ENCODE measurements at places on chromosomes 7 and 10.
A peak's percentile ranks its signal among the peaks of the same experiment; 100 is the strongest.

- DNase-seq: no peak
These were observed 209.3 kb downstream of the SDK1 start for GRCh38 chr7:3510101-3511020.

DNA sequence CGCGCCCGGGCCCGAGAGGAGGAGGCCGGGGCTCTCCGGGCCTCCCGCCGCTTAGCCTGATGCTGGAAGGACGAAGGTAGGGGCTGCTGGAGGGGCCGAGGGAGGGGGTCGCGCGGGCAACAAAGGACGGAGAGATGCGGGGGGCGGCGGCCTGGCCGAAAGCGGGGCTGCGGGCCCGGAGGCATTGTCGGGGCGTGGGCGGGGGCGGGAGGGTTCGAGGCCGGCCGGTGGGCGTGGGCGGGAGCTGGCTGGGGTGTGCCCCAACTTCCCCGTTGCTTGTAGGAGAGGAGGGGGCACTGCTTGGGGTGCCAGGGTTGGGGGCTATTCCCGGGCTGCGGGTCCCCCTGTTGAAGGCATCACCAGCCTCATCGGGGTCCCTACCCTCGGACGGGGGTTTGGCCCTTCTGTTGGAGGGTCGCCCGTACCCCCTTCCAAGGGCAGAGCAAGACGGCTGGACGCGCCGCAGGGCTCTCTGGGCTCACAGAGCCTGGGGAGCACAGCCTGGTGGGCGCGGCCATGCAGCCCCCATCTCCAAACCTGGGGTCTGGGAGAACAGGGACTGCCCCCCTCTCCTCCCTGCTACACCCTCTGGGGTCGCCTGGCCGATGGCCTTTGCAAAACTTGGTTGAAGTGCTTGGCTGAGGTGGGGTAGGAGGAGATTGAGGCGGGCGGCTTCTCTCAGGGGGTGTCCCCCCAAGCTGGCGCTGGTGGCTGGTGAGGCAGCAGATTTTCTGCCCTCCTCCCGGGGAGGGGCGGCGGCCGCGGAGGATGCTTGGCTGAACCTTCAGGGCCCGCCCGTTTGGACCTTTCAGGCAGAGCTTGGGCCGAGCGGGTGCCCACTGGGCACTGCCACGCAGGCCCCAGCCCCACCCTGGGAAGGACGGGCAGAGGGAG lies 699 bp downstream of the CLIP2 start:
- peak; percentile 20 for DNase-seq

GRCh38 chr10:113524120-113524519 lies 28.7 kb upstream of the HABP2 start:
- DNase-seq: no peak

DNA sequence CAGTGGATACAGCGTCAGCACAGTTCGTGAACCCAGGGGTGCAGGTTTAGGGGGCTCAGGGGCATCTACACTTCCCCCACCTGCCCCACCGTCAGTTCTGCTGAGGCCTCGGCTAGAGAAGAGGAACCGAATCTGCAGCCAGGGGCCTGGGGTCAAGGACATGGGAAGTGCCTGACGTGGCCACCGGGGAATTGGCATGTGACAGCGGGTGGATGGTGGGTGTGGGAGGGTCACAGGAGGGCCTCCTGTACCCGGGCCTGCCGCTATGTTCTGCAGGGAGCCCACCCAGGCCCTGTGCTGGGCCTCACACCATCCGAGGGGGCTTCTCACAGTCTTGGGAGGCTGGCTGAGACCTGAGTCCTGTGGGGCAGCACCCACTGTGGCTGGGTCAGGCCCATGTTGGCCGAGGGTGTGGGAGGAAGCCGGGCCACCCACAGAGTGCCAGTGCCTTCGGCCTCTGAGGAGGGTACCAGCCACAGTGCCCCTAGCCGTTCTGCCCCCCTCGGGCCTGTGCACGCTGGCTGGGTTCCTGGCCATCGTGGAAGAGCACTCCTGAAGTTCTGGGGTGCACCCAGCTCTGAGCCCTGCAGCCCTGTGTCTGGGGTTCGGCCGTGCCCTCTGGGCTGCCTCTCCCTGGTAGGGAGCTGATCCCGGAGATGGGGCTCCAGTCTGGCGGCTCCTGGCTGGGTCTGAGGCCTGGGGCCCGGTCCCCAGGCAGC lies 5.9 kb downstream of the TTYH3 start:
- no peak for DNase-seq

DNA sequence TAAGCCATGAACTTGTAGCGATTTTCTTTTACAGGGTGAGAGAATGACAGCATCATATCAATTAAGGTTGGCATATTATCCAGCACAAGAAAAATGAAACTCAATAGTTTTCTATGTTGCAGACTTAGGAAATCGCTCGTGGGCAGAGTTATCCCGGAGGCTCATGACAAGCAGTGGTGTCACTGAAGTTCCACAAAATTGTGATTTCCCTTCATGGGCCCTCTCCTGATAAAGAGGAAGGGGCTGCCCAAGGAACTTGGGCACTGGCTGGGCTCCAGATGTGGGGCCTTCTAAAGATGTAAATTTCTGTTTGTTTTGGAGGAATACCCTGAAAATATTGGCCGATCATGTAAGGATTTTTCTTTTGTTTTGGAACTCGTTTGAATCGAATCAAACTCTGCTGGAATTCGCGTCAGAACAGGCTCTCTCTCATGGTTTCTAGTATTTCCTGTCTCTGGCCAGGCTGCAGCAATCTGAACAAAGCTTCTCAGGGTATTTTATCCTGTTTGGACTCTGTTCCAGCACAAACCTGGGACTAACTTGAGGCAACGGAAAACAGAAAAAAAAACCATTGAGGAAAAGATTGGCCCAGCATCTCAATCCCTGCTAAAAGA lies 340.6 kb upstream of the NRP1 start:
- no peak for DNase-seq

- DNase-seq: no peak
These were observed 589 bp downstream of the LDB1 start for GRCh38 chr10:102119417-102120141.

DNA sequence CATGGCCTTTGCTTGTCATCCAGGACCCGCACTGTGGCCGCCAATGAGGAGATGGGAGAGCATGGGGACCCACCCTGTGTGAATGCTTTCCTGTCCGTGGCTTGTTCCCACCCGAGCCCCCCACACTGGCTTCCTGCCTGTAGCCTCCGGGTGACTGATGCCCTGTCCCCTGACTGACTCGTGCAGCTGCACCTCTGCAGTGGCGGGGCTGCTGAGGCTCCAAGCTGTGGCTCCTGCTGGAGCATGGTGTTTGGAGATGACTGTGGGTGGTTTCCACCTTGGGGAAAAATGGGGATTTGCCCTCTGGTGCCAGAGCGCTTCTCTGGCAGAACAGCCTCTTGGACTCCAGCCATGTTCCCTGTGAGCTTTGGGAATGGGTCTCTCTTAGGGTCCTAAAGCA lies 2.1 kb downstream of the CAMK1D start:
- DNase-seq: no peak

- no peak for DNase-seq
These were observed 16.4 kb downstream of the HOXA1 start for GRCh38 chr7:27079234-27079975.

DNA sequence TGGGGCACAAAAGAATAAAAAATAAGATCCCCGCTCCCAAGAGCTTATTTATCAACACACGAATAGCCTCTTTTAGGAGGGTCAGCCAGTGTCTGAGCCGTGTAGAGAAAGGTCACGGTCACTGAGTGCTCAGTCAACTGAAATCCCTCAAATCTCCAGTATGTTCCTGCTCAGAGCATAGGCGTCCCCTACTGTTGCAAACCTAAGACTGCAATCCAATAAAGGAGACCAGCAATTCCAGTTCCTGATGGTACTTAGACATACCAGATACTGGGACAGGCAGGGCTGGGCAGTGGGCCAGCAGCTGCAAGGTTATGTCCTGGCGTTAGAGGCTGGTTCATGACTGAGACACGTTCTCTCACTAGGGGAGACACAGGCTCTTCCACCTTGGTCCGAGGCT lies 93.6 kb downstream of the CACNB2 start:
- no peak for DNase-seq

- DNase-seq: no peak
These were observed 12.9 kb upstream of the VIM start for GRCh38 chr10:17214971-17215781.

DNA sequence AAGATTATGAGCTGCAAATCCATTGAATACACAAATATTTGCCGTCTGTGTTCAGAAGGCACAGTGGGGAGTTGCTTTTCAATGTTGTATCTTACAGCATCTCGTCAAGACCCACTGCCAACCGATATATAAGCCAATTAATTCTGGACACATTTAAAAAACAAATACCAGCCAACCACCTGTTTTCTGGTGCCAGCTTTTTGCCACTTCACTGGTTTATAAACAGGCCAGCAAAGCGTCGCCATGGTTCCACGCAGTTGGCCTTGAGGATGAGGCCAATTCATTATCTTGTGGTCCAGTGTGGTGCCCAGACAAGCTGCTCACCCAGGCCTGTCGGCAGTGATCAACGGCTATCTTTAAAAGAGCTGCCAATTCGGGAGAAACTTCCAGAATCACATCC lies 321.0 kb downstream of the TCERG1L start:
- no peak for DNase-seq

GRCh38 chr10:132960631-132961419 lies 18.5 kb upstream of the CFAP46 start:
- no peak for DNase-seq

DNA sequence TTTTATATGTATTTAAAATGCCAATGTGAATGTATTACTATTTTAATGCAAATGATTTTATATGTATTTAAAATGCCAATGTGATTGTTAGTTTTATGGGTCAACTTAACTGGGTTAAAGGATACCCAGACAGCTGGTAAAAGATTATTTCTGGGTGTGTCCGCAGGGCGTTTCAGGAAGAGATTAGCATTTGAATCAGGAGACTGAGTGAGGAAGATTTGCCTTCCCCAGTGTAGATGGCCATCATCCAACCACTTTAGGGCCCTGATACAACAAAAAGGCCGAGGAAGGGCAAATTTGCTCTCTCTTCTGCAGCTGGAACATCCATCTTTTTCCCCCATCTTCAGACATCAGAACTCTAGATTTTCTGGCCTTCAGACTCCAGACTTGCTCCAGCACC lies 116.2 kb downstream of the BAMBI start:
- no peak for DNase-seq

DNA sequence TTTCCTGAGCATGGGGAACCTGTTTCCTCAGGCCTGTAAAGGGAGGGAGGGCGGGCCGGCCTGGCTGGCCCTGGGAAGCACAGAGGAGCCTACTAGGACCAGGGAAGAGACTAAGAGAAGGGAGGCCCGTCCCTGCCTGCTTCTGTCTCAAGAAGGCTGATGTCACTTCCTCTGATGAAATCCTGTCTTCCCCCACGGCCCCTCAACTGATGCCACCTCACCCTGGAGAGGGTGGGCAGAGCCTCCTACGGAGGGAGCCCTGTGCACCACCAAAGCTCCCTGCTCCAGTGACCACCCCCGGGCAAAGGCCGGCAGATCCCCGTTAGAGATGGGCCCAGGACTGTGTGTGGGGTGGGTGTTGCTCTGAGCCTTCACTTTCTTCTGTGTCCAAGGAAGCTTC lies 1.0 kb upstream of the PILRA start:
- no peak for DNase-seq

- peak; percentile 4 for DNase-seq
These were observed 63.2 kb upstream of the TOMM7 start for GRCh38 chr7:22885797-22886261.

GRCh38 chr7:94620703-94621118 lies 35.2 kb downstream of the SGCE start:
- no peak for DNase-seq

All from activated T-cell treated with anti-CD3 and anti-CD28 coated beads for 1 hour (primary cell).